ENCODE measurements at places on chromosomes 6 and 20. TPM values are rescaled to one million over a fixed set of nuclear protein-coding genes. Genes with fewer than 3 reads are reported as not detected.
A peak's percentile ranks its signal among the peaks of the same experiment; 100 is the strongest.

AGER gene
- not detected for polyA plus RNA-seq

FGD2 gene
- 0.53 TPM for polyA plus RNA-seq

DEFB124 gene
- polyA plus RNA-seq: not detected

ARFGEF3 gene
- polyA plus RNA-seq: not detected

LY6G6F gene
- polyA plus RNA-seq: not detected

SPEF1 gene
- not detected for polyA plus RNA-seq

FOXP4 gene
- polyA plus RNA-seq: 1.6 TPM

NKAIN4 gene
- polyA plus RNA-seq: not detected

DNA sequence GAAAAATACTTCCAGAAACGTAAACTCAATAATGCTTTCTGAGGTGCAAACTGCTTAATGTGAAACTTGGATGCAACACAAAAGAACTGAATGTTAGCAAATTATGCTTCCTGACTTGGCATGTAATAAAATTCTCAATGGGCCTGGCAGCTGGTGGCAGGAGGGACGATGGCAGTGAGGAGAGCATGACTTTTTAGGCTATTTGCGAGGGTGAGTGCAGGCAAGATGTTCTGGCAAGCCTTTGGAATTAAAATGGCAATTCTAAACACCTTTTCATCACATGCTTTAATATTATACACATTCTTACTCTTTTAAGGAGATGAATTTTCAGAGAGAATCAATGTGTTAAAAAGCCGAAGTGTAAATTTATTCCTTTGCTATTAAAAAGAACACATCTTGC is 224.8 kb upstream of the CDH4 start:
- DNase-seq: no peak

GRCh38 chr6:90024633-90025032 is 130.4 kb downstream of the GJA10 start:
- no peak for DNase-seq

- no peak for DNase-seq
Observed at GRCh38 chr6:93213028-93213427, 206.3 kb downstream of the EPHA7 start.

- no peak for DNase-seq
Observed at GRCh38 chr6:94005835-94006234, 586.5 kb upstream of the EPHA7 start.

- no peak for DNase-seq
Observed at GRCh38 chr20:4869290-4870193, 131.8 kb downstream of the SLC23A2 start.

- DNase-seq: no peak
Observed at GRCh38 chr20:45518282-45518681, 2.9 kb upstream of the SPINT3 start.

- no peak for DNase-seq
Observed at GRCh38 chr20:58614984-58615760, 35.9 kb upstream of the STX16 start.

DNA sequence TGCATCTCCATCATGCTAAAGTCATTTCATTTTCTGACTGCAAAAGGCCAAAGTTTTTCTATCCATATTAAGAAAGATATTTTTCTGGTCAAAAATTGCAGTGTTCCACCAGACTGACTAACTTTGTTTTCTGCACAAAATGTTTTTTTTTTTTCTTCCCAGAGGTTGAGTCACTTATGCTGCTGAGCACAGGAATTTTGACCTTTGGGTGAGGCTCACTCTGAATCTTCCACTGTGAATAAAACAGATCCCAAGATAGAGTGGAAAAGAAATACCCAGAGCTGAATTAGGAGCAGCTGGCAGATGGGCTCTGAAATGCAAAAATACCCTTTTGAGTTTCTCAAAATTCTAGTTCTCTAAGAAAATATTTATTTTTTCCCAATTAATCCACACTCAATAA is 996.8 kb downstream of the KIF16B start:
- no peak for DNase-seq

GRCh38 chr6:8017276-8017701 is 46.9 kb downstream of the BLOC1S5 start:
- DNase-seq: peak; percentile 5

GRCh38 chr6:87682310-87682709 is 19.7 kb downstream of the AKIRIN2 start:
- DNase-seq: no peak

DNA sequence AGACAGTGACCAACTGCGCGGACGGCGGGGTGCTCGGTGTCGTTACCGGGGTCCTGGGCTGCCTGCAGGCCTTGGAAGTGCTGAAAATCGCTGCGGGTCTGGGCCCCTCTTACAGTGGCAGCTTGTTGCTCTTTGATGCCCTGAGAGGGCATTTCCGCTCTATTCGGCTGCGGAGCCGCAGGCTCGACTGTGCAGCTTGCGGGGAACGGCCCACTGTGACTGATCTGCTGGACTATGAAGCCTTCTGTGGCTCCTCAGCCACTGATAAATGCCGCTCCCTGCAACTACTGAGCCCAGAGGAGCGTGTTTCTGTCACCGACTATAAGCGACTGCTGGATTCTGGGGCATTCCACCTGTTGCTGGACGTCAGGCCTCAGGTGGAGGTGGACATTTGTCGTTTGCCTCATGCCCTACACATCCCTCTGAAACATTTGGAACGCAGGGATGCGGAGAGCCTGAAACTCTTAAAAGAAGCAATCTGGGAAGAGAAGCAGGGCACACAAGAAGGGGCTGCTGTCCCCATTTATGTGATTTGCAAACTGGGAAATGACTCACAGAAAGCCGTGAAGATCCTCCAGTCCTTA is 1.0 kb downstream of the MOCS3 start:
- no peak for DNase-seq

DNA sequence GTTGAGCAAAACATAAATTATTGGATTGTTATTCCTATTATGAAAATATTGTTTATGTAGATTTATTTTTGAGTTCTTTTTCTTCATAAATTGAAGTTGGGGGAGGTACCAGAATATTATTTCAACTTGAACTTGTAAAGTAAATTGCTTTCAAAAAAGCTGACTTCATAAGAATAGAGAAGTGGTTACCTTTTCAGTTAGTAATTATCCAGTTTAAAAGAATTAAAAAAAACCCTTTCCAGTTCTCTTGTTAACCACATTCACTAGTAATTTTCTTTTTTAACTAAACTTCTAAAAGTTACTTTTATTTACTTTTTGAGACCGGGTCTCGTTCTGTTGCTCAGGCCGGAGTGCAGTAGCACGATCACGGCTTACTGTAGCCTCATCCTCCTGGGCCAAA is 124.3 kb downstream of the CDKAL1 start:
- no peak for DNase-seq

- DNase-seq: no peak
Observed at GRCh38 chr6:167441715-167442206, 116.9 kb downstream of the TTLL2 start.

GRCh38 chr6:11833626-11834592 is 55.3 kb upstream of the ADTRP start:
- DNase-seq: no peak

GRCh38 chr20:4061987-4062386 is 46.6 kb upstream of the RNF24 start:
- DNase-seq: no peak

DNA sequence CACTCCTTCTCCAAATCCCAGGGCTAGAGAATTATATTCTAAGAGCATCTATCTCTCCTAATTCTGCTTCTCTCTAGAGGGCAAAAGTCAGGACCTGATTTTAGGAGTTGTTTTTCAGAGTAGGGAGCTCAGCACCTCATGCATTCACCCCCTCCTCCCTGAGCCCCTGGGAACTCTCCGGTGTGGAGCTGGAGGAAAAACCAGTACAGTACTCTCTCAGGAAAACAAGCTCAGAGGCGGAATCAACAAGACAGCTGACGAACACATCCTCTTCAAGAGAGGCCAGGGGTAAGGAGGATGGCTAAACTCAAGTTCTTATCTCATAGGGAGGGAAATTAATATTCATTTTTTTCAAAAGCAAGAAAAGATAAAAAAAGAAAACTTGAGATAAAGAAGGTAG is 120.1 kb upstream of the CDYL start:
- no peak for DNase-seq

DNA sequence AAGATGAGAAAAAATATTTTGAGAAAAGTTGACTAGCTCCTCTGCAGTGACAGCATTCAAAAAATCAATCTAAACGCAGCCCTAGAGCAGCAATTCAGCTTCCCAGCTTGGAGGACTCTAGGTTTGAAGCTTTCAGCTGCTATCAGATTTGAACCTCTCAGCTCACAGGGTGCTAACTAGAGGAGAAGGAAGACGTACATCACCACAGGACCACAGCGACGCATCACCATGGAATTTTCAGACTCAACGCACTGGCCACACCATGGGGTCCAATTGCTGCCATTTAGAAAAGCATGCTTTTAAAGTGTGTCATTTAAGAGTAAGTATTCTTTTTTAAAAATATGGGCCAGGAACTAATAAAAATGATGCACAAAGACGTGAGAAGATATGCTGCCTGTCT is 45.0 kb upstream of the FUCA2 start:
- DNase-seq: no peak

GRCh38 chr20:22667198-22667597 is 82.8 kb upstream of the FOXA2 start:
- no peak for DNase-seq

- peak; percentile 20 for DNase-seq
Observed at GRCh38 chr6:31659649-31660380, 763 bp downstream of the C6orf47 start.

- DNase-seq: no peak
Observed at GRCh38 chr6:137497721-137498463, 3.7 kb upstream of the OLIG3 start.

Data from CD8-positive, alpha-beta memory T cell (primary cell).